Sciatic nerve (tissue), 2 donors: ENCODE measurements at places on chromosomes 13 and 19. TPM values are rescaled to one million over a fixed set of nuclear protein-coding genes. Genes with fewer than 3 reads are reported as not detected.

Gene LAMP1
- 183 TPM for total RNA-seq

Gene SH2D3A
- total RNA-seq: 0.45 TPM

DNA sequence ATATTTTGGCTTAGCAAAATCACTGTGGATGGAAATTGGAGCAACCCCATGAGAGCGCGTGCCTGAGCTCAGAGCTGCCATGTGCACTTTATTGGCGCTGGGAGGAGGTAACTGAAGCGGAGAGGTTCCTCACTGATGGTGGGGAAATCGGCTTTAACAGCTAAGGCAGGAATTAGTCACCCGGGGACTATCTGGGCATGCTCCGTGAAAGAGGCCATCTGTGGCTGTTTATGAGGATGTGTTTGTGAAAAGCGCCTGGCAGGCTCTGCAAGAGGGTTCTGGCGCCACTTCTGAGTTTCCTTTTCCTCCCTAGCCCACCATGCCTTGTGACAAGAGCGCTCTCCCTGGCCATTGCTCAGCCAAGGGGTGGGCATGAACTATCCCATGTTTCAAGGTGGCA is 815.6 kb downstream of the UQCRFS1 start:
- no peak for DNase-seq

GRCh38 chr19:29193155-29193554 is 19.8 kb downstream of the UQCRFS1 start:
- DNase-seq: no peak

Gene KIR2DL4
- not detected for total RNA-seq

DNA sequence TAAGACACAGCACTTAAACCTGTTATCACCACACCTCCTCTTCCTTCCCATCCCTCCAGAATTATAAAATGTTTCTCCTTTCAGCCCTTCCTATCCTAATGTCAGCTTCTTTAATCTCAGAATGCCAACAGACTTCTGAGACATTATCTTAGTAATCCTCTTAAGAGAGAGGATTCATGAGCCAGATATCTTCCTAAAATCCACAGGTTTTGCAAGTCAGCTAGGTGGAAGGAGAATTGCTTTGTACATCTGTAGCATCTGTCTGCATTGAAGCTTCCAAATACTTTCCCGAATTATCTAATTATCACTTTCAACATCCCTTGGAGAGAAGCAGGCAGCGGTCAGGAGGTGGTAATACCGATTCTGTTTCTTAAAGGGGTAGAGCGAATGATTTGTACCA is 179.1 kb downstream of the DCT start:
- DNase-seq: no peak

Gene TMEM205
- 58.0 TPM for total RNA-seq

DNA sequence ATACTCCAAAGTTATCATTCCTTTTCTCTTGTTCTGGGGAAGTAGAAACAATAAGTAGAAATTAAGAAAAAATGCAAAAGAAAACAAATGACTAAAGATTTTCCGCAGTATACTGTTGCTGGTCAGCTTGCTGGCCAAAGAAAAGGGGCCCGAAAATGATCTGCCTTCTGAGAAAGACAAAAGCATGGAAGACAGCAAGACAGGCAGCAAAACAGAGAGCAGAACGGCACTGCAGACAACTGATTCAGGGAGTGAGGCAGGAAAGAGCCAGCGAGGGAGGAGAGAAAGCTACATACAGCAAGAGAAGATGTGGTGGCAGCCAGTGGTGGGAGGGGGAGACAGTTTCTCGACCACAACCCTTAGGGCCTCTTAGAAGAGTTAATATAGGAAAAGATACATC is 5.3 kb upstream of the DOCK9 start:
- no peak for DNase-seq

Gene NECTIN2
- 115 TPM for total RNA-seq

DNA sequence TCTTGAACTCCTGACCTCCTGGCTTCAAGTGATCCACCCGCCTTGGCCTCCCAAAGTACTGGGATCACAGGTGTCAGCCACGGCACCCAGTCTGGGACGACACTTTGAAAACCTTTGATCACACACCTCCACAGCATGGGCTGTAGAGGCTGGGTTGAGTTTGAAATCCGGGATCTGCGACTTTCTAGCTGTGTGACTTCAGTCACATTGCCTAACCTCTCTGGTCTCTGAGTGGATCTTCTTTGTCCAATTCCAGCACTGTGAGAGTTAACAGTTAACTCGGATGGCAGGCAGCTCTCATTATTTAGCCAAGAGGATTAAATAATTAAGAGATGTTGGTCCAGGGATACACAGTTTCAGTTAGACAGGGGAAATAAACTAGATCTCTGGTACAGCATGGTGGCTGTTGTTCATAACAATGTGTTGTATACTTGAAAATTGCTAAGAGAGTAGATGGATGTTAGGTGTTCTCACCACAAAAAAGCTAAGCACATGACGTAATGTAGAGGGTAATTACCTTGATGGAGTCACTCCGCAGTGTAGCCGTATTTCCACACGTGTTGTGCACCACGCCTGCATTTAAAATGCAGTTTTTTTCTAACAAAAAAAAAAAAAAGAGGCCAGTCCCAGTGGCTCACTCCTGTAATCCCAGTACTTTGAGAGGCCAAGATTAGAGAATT is 1.9 kb downstream of the GALP start:
- no peak for DNase-seq

DNA sequence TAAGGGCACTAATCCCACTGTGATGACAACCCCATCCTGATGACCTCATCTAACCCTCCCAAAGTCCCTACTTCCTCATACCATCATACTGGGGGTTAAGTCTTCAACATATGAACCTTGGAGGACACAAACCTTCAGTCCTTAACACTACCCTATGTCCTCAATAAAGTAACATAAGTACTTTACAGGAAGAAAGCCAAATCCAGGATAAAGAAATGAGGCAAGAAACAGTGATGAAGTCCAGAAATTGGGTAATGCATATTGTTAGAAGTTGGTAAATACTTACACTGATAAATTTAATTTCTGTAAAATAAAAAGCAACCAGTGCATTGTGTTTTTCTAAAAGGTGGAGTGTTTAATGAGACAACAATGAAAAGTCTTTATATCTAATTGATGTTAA is 284.8 kb upstream of the SOX21 start:
- no peak for DNase-seq

Gene ZIC5
- not detected for total RNA-seq

DNA sequence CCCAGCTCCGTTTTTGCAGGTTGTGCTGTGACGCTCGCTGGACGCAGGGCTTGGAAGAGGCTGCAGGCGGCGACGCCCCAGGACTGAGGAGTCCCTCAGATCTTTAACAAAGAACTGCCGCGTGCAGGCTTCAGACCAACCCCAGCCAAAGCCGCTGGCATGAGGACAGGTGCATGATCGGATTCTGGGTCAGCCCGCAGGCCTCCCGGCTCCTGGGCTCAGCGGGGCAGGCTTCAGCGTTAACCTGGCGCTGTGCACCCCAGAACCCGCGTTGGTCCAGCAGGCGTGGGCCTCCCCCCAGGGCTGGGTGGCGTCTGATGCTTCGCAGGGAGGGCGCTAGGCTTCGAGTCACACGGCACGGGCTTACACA is 920 bp upstream of the TIMM13 start:
- peak; percentile 72 for DNase-seq

Gene PALM3
- 4.5 TPM for total RNA-seq

DNA sequence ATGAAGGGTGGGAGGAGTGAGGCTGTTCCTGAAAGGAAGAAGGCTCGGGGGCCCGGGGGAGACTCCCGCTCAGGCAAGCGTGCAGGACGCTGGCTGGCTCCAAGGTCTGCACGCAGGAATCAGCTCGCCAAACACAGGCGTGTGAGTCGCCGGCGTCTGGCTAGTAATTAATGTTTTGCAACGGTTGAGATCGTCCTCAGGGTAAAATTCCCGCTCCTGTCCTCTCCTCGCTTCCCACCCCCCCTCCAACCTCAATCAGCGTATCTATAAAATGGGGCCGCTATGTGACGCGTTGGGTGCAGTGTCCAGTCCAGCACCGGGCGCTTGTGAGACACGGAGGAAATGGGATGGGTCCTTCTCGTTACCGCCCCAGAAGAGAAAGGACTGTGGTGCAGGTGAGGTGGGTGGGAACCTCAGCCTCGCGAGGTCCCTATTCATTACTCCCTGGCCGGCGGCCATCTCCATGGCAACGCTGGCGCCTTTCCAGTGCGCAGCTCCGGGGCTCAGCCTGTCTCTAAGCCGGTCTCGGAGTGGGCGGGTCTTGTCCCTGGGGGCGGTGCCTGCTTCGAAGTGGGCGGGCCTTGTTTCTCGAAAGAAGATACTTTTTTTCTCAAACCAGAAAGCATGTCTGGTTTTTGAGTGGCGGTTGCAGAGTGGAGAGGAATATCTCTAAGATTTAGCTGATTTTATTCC is 6.5 kb upstream of the ZNF579 start:
- DNase-seq: peak; percentile 98

DNA sequence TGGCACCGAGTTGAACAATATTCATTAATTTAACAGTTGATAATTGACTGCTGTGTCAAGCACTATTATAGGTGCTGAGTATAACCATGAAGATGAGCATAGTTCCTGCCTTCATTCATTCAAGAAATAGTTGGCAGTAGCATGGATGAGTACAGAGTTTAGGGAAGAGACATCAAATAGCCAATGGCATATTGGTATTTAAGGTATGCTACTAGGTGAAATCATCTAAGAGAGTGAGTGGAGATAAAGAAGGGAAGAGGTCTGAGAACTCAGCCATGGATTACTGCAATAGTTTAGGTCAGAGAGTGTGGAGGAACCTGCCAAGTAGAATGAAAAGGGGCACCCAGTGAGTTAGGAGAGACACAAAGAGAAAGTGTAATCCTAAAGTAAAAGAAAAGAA is 4.9 kb upstream of the HTR2A start:
- no peak for DNase-seq
